ENCODE measurements at places on chromosomes 6 and 20.

DNA sequence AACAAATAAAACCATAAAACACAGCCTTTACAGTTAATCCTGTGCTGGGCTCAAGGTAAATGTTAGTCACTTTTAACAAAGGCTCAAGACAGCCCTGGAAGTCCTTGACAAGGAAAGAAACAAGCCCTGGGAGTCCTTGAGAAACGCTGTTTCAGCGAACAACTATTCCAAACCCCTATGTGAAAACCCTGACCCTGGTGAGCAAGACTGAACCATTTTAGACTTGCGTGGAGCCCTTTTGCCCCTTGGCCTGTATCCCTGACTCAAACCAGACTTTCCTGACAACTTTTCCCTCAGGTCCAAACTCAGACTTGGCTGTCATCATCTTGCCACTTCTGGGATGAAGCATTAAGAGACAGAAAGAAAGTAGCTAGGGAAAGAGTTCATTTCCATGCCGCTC is 180.4 kb downstream of the AIG1 start:
- DNase-seq = no peak

- no peak for DNase-seq
Measured at GRCh38 chr6:53240761-53241160, 92.1 kb upstream of the GCM1 start.

- DNase-seq = no peak
Measured at GRCh38 chr6:113513086-113513485, 344.1 kb upstream of the MARCKS start.

DNA sequence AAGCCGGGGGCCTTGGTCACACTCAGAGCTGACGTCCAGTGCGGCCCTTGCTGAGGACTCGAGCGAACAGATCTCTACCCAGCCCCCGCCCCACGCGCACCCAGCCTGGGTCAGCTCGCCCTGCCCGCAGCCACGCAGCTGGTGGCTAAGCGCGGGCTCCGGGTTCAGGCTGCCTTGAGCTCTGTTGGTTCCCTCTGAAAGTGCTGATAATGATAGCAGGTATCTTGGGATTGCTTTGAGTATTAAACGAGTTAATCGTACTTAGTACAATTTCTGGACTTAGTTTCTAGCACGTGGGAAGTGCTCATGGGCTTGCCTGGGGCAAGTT is 88.1 kb upstream of the TGM3 start:
- no peak for DNase-seq

DNA sequence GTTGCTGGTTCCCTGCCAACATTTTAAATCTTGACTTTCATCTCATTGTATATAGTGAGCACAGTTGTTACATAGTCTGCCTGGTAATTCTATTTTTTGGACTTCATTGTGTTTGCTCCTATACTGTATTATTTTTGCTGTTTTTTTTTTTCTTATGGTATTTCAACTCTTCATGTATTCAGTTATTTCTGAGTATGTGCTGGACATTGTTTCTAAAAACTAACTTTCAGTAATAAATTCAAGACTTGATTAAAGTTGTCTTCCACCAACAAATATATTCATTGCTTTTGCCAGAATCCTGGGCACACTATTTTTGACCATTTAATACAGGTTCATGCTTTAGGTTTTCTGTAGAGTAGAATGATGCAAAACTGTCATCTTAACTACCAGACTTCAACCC is 698.3 kb downstream of the MAFB start:
- no peak for DNase-seq

GRCh38 chr6:27966044-27966443 is 9.0 kb downstream of the OR2B6 start:
- no peak for DNase-seq

DNA sequence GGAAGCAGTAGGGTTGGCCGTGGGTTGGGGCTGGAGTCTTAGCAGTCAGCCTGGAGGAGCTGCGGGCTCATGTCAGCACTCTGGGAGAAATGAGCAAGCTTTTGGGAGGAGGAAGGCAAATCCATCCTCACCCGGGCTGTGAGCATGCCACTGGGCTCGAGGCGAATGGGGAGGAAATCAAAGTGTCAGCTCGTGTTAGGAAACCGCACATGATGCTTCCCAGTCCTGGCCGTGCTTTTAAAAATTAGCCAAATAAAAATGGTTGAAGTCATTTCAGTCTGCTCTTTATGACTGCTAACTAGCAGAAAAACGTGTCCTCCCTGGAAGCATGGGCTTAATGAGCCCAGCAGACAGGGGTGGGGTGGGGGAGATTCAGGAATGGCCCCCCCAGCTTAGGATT is 98.1 kb downstream of the NFATC2 start:
- no peak for DNase-seq

DNA sequence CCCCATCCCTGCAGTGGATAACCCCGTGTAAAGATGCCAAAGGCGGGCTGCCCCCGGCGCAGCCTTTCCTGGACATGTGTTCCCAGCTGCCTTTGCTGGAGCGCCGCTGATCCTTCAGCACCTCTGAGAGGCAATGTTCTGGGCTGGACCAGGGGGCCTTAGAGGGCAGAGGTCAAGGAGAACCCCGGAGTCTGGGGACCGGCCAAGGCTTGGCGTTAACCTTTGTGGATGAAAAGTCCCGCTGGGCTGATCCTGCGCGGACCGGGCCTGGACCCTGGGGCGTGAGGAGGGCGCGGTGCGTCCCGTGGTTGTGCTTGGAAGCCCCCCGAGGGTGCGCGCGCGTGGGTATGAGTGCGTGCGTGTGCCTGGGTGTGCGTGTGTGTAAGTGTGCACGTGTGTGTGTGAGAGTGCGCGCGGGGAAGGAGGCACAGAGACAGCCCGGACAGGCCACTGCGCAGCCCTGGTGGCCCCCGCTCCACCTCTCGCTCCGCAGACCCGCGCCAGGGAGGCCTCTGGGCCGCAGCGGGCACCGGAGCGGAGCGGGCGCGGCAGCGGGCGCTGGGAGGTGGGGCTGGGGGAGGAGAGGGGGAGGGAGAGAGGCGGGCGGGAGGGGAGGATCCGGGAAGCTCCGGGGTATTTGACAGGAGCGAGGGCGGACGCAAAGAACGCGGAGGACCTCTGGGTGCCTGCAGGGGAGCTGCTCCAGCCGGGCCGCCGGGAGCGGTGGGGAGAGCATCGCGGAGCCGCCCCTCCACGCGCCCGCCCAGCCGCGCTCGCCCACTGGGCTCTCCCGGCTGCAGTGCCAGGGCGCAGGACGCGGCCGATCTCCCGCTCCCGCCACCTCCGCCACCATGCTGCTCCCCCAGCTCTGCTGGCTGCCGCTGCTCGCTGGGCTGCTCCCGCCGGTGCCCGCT is at the start of gene SMOC2:
SMOC2 (plus strand) TSS at position 665 of the 914 bp plus-strand sequence; CDS start at position 852, 187 bp downstream.
- peak; percentile 46 for DNase-seq

DNA sequence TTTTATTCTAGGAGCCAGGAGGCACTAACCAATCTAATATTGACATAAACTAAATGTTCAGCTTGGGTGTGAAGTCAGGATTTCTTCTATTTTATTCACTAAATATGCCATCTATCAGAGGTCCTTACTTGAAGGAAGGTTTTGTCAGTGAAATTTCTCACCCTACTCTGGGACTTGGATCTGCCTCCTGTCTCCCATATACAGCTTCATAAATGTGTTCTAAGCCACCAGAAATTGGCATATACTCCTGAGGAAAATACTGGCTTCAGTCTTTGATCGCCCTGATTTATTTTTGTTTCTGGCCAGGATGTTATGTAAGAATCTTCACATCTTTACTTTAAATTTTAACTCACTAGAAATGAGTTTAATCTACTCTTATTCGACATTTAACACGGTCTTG is 647.7 kb downstream of the C6orf118 start:
- no peak for DNase-seq

GRCh38 chr6:90326404-90327057 is 29.9 kb upstream of the BACH2 start:
- no peak for DNase-seq

DNA sequence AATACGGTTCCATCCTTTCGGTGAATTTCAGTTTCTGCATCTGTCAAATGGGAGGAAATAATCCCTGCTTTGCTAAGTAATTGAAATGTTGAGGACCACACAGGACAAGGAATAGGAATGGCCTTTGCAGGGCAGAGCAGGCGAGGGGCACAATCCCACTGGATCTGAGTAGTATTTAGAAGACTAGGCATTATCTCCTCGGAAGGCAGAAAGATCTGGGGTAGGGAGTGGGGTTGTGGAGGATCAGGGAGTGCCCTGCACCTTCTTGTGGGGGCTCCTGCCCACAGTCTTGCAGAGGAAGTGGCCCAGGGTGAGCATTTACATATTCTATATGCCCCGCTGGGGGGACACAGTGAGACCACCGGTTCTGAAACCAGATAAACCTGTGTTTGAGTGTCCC is 87.1 kb upstream of the SIRPA start:
- no peak for DNase-seq

- DNase-seq = no peak
Measured at GRCh38 chr6:78308025-78308424, 559.3 kb upstream of the IRAK1BP1 start.

DNA sequence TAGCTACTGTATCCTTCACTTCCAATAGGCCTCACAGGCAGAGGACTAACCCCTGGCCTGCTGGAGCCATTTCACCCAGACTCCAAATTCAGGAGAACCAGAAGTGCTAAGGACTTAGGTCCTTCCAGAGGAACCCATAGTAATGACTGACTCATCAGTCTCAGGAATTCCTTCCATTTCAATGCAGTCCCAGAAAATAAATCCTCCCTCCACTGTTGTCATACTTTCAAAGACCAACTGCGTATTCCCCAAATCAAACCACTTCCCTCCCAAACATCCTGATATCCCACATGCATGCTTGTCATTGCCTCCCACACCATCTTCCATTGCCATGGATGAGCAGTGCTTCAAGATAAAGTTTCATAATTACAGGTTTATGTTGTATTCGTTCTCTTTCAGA is 31.8 kb upstream of the NT5E start:
- peak; percentile 25 for DNase-seq

- no peak for DNase-seq
Measured at GRCh38 chr6:54681267-54681666, 165.3 kb upstream of the FAM83B start.

GRCh38 chr20:35871259-35871771 is 83.0 kb downstream of the SCAND1 start:
- peak; percentile 26 for DNase-seq

- no peak for DNase-seq
Measured at GRCh38 chr6:43367245-43367984, 2.0 kb downstream of the ZNF318 start.

DNA sequence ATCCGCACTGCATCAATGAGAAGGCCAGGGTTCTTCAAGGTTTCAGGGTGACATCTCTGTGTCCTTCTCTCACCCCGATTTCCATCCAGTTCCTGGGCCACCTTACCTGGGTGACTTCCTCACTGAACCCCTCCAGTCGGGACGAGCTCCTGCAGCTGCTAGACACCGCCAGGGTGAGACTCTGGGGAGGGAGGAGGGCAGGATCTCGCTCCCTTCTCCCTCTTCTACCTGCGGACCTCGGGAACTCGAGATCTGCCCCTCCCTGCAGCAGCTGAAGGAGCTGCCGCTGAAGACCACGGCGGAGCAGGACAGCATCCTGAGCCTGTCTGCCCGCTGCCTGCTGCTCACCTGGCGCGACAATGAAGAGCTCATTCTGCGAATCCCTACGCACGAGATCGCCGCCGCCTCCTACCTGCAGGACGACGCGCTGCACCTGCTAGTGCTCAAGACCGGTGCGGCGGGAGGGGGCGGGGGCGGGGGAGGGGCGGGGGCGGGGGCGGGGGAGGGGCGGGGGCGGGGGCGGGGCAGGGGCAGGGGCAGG is 7.5 kb downstream of the CCM2L start:
- DNase-seq = peak; percentile 74

DNA sequence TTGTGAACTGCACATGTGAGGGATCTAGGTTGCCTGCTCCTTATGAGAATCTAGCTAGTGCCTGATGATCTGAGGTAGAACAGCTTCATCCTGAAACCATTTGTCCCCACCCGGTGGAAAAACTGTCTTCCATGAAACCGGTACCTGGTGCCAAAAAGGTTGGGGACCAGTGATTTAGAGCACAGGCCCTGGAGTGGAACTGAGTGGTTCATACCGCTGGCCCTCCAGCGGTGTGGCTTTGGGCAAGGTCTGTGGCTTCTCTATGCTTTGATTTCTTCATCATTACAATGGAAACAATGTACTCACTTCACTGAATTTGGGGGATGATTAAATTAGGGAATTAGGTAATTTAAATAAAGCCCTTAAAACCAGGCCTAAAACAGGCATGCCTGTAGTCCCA is 36.3 kb downstream of the CD164 start:
- no peak for DNase-seq

- no peak for DNase-seq
Measured at GRCh38 chr20:33933469-33933909, 60.2 kb upstream of the RALY start.

DNA sequence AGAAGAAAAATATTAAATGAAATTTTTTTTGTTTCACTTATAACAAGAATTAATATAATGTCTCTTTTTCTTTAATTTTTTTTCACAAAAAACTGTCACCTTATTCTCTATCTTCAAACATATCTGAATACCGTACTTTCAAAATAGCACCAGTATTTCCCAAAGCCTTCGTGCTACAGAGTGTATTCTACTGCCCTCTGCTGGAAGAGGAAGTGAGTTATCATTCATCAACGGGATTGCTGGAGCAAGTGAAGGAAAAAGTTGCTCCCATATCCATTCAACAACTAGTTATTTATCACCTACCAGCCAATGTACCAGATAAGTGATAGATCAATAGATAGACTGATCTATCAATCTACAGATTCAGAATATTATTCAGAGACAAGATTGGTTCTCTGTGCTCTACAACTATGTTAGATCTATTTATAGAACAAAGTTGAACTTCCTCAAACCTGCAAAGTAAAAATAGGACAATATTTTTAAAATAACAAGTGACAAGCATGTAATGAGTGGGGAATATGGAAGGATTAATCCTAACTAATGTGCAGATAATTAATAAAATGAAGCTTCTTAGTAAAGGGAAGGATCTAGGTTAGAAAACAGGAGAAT is 26.7 kb upstream of the TFAP2B start:
- peak; percentile 52 for DNase-seq

DNA sequence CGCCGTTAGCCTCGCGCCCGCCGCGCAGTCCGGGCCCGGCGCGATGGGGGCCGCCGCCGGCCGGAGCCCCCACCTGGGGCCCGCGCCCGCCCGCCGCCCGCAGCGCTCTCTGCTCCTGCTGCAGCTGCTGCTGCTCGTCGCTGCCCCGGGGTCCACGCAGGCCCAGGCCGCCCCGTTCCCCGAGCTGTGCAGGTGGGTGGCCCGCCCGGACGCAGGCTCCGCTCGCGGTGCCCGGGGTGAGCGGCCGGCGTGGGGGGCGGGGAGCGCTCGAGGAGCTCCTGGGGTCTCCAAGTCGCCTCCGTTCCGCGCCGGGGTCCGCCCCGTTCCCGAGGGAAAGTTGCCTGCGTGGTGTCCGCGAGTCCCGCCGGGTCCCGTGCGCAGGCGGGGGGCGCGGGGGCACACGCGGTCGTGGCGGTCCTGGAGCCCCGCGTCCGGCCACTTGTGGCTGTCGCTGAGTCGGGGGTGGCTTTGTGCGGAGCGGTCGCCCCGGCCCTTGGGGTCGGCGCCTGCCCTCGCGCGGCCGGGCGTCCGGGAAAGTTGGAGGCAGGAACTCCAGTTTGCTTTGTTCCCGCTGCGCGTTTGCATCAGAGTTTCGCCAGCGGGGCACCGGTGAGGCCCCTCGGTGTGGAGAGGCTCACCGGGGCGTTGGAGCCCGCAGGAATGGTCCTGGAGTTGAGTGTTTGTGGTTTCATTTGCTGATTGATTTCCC is 476 bp downstream of the IGF2R start:
- peak; percentile 31 for DNase-seq

- DNase-seq = peak; percentile 29
Measured at GRCh38 chr6:135537741-135538301, 40.3 kb upstream of the AHI1 start.
